ENCODE measurements at places on chromosomes 5 and 9.

DNA sequence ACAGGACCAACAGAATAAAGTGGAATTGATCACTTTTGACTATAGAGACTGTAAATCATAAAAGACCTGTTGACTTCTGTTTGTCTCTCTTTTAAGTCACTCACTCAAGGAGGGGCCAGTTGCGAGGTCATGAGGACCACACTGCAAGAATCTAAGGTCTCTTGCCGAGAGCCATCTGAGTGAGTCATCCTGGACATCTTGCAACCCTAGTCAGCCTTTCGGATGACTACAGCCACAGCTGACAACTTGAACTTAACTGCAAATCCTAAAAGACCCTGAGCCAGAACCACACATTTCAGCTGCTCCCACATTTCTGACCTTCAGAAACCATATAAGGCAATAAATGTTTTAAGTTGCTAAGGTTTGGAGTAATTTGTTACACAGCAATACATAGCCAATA lies 129.7 kb upstream of the RAD23B start:
- no peak for DNase-seq

GRCh38 chr9:127588740-127589506 lies 23.2 kb upstream of the STXBP1 start:
- DNase-seq, result no peak

DNA sequence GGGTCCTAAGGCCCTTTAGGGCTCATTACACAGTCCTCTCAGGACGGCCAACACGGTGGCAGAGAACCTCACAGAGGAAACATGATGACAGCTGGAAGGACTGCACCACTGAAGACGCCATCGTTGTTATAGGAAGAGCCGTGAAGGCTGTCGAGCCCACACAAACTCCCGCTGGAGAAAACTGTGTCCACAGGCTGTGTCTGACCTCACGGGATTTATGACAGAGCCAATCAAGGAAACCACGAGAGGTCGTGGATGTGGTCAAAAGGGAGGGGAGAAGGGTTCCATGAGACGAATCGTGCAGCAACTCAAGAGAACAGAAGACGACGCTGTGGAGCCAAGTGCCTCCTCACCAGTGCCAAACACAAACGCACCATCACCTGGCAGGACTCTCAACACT lies 12.2 kb downstream of the QSOX2 start:
- DNase-seq, result no peak

- no peak for DNase-seq
Measured at GRCh38 chr5:77337686-77338085, 127.2 kb downstream of the PDE8B start.

- DNase-seq, result no peak
Measured at GRCh38 chr5:126965061-126965475, 65.3 kb downstream of the MARCHF3 start.

- DNase-seq, result no peak
Measured at GRCh38 chr9:135079018-135079417, 8.4 kb upstream of the OLFM1 start.

DNA sequence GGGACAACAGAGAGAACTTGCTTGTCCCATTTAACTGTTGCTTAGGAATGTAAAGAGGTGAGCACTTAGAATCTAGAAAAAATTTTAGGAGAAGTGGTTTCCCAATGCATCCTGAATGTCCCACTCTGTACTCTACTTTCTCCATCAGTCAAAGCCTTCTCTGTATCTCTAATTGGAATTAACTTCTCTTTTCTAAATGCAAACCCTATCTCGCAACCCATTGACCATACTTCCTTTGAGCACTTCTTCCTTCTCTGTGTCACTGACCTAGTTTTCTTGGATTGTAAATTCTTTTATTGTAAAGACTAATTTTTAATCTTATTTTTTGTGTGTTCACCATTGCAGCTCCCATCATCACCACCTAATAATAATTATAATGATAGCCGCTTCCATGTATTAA lies 33.3 kb downstream of the ADRB2 start:
- no peak for DNase-seq

DNA sequence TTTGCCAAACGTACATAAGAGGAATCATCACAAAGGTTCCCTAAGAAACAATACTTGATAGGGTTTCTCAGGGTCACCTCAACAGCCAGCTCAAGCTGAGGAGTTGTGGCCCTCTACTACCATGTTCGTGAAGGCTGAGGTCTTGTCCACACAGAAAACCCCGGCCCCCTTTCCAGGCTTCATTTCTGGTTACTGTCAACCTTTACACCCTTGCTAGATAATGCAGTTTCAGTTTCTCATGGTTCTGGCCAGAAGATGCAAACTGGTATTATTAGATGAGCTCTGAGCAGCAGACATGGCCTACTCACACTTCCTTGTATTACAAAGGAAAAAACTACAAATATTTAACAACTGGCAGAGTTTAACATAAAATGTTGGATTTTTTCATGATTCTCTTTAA lies 22.8 kb upstream of the KCNN2 start:
- DNase-seq, result no peak

DNA sequence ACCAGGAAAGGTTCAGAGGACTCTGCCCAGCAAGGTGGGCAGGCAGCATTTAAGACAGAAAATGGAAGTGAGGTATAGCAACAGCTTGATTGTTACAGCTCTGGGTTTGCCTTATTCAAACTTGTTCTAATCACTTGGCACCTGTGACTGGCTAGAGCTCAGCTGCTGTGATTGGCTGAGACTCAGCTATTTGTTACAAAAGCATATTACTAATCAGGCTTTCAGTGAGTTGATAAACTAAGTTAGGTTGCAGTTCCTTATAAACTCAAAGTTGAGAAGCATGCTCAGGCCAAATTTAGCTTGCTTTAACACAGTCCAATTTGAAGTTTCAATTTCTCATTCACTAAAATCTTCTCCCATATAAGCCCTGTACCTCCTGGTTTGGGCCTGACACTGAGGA lies 56.3 kb downstream of the GDA start:
- DNase-seq, result no peak

DNA sequence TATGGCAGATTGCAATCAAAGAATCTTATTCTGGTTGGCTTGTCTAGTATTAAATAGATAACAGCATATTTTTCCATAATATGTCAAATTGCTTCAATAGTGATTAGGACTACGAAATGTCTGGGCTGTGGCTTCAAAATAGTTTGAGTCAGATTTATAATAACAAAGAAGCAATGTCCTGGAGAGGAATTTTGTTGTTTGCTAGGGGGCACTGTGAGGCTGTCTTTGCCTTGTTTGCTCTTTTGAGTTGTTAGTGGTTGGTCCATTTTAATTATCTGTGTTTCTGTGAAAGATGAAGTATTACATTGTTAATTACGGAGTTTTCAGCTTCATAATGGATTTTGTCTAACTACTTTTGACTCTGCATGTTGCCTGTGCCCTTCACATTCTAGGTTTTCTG lies 713.6 kb downstream of the TLE4 start:
- DNase-seq, result no peak

DNA sequence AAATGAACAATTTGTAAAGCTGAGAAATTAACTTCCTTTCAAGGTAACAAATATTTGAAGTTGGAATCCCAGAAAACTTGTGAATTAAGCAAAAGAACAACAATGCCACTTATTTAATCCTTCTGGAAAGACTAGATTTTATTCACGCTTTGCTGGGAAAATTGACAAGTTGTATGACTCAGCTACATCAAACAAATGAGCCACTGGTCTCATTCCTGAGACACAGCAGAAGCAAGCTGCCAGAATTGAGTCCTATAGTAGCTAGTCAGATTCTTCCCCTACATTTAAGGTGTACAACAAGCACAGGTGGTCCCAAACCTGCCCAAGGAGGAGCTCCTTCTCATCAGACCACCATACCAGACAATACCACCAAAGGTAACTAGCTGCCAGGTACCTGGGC lies 280.7 kb downstream of the SPOCK1 start:
- DNase-seq, result peak; percentile 49

GRCh38 chr9:105046907-105047741 lies 119.2 kb upstream of the ABCA1 start:
- no peak for DNase-seq

- no peak for DNase-seq
Measured at GRCh38 chr9:17863924-17864323, 285.1 kb downstream of the SH3GL2 start.

DNA sequence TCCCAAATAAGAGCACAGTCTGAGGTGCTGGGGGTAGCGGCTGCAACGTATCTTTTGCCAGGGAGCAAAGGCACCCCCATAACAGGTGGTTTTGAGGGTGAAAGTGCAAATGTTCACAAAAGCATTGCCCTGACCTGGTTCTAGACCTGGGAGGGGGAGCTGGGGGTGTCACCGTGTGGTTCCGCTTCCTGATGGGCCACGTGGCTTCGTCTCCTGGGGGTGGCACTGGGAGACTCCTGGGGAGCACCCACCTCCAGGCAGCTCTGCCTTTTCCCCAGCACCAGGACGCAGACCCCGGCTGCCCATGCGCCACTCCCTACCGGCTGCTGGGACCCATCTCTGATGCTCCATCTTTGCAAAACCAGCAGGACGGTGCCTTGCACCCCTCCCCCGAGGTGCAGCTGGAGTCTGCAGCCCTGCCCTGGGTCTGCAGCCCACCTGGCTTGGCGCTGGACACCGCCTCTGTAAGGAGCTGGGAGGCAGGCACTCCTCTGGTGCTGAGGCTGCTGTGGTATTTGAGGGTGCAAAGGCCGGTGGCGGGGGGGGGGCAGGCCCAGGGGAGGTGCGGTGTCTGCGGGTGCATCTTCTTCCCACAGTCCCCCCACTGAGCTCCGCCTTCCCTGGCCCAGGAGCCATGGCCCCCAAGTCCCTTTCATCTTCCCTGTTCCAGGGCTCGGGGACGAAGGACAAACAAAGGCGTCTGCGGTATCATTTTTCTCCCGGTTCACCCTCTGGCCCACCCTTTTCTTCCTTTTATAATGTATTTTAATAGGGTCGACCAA lies 29.8 kb upstream of the RXRA start:
- no peak for DNase-seq

DNA sequence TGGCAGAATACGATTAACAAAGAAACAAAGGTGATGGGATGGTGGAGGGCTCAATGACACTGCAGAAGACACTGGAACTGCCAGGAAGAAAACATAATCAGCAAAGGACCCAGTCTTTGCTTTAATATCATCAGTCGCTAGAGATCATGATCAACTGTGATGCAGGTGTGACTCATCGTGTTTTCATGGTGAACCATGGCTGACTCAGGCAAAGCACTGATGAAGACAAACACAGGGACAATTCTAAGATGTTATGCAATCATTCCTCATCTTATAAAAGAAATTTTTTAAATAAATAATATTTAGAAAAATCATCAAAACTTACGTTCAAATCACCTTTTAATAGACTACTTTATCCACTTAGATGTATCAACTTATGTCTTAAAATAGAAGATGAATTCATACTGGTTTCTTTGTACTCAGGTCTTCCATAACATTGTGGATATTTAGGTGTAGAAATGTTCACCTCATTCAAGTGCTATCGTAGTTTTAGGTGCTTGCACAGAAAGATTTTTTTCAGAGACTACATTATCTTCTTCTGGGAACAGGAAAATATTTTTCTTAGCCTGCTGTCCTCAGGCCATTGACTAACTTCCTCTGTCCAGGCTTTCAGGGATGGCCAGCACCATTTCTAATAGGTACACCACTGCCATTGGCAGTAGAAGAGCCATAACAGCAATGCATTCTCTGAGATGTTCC lies 673.4 kb upstream of the MEF2C start:
- no peak for DNase-seq

GRCh38 chr5:115894342-115894741 lies 52.6 kb downstream of the AP3S1 start:
- DNase-seq, result no peak

- no peak for DNase-seq
Measured at GRCh38 chr5:173642895-173643481, 26.5 kb upstream of the BOD1 start.

DNA sequence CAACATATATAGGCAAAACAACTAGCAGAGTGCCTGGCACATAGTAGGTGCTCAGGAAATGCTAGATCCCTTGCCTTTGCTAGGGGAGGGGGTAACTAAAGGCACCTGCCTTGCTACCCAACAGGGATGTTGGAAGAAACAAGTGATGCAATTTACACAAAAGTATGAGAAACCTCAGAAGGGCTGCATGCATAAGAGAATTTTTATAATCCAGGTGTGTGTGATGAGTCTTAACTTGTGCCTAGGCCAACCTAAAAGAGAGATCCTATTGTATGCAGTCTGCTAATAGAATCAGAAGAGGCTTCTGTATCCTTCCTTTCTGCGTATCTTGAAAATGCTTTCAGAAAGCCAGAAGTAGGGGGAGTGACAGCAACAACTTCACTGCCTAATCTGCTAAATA lies 135.9 kb downstream of the SLIT3 start:
- DNase-seq, result no peak

- no peak for DNase-seq
Measured at GRCh38 chr9:27581826-27582225, 8.5 kb upstream of the C9orf72 start.

- DNase-seq, result no peak
Measured at GRCh38 chr9:7369384-7369821, 430.2 kb downstream of the DMAC1 start.

GRCh38 chr9:107620236-107620635 lies 130.7 kb upstream of the KLF4 start:
- DNase-seq, result no peak

GRCh38 chr9:74379718-74380117 lies 117.4 kb upstream of the RORB start:
- peak; percentile 1 for DNase-seq

DNA sequence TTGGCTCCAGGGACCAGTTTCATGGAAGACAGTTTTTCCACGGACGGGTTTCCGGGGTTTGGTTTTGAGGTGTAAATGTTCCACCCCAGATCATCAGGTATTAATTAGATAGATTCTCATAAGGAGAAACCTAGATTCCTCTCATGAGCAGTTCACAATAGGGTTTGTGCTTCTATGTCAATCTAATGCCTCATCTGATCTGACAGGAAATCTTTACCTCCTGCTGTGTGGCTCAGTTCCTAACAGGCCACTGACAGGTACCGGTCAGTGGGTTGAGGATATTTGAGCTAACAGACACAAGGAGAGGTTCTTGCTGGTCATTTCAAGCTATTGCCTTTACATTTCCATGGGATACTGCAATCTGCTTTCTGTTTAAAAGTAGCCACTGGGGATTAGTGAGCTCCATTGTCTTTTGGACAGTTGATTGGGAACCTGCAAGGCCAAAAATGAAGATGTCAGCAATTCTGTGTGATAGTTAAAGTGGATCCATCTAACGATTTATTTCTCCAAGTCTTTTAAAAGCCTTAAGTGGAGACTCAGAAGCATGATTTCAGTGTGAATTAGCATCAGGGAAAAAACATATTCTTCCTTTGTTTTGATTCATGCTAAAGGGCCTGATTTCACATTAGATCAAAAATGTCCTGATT lies 38.6 kb downstream of the MRPS30 start:
- DNase-seq, result no peak

GRCh38 chr5:67085616-67086015 lies 111.0 kb downstream of the CD180 start:
- no peak for DNase-seq

DNA sequence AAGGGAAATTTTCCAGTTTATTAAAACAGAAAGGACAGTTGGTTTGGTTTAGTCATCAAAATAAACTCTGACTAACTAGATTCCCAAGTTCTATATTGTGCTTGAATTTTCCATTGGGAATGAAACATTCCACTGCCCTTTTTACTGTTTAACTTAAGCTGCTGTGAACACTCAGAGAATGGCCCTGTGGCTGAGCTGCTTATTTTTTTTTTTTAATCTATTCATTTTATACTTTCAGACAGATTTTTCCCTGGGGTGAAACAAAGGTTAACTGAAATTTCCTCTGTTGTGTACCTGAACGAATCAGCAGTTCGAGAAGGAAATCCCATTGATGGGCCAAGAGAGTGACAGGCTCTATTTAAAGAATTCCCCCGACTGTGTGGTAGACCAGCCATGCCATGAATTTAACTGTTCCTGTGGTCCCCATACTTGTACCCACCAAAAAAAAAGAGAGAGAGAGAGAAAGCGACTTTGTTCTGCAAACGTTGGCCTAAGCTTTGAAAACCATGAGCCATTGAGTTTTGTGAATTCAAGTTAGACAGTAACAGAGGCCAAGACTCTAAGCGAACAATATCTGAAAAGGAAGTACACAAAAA lies 138.7 kb upstream of the GRHPR start:
- no peak for DNase-seq
